Smooth muscle cell of the brain vasculature (primary cell): ENCODE measurements at places on chromosomes 16 and 17.

GRCh38 chr17:77830816-77831473, 127.6 kb upstream of the TNRC6C start:
- no peak for DNase-seq

DNA sequence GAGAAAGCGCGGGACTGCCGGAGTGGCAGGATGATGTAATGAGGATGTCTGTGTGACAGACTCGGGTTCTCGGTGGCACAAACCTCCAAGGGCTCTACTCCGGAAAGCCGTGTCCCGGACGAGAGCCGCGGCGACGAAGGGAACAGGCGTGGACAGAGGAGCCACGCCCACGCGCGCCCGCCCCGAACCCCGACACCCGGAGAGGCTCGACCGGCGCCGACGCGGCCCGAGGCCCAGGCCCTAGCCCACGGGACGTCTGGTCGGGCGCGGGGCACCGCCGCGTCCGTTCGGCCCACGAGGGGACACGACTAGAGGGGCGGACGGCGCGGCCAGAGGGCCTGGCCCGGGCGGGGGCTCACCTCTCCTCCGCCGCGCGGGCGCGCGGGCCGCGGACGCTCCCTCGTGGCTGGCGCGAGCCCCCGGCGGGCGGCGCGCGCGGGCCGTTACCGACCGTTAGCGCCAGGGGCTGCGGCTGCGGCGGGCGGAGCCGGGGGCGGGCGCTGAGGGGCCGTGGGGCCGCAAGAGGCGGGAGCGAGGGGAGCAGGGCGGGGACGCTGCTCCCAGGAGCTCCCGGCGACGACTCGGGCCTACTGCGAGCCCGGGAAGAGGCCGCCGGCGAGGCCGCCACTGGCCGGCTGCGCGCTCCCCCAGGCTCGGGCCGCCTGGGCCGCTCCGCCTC, 2.1 kb upstream of the IRX5 start:
- DNase-seq, result no peak

- DNase-seq, result no peak
Measured at GRCh38 chr17:38357486-38358123, 6.0 kb downstream of the SOCS7 start.

DNA sequence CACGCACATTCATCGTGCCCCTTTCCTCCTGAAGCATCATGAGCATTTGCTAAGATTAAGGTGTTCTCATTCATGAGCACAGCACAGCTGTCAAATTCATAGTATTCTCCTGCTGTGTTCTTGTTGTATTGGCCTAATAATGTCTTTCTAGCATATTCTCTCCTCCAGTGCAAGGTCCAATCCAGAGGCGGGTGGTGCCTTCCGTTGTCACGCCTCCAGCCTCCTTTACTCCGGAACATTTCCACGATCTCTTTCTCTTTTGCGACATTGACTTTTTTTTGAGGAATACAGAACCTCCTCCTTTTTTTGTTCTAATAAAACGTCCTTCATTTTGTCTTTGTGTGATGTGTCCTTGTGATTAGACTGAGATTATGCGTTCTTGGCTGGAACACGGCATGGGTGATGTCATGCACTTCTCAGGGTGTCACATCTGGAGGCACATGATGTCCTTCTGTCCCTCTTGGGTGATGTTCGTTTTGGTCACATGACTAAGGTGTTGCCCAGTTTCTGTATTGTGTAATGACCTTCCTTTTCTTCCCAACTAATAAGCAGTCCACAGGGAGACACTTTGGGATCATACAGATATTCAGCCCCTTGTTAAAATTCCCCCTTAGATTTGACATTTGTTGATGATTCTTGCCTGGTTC, 66.3 kb downstream of the CLEC16A start:
- no peak for DNase-seq

- no peak for DNase-seq
Measured at GRCh38 chr17:39196808-39197291, 619 bp downstream of the CACNB1 start.

GRCh38 chr16:17056666-17057065, 414.1 kb downstream of the XYLT1 start:
- DNase-seq, result no peak

DNA sequence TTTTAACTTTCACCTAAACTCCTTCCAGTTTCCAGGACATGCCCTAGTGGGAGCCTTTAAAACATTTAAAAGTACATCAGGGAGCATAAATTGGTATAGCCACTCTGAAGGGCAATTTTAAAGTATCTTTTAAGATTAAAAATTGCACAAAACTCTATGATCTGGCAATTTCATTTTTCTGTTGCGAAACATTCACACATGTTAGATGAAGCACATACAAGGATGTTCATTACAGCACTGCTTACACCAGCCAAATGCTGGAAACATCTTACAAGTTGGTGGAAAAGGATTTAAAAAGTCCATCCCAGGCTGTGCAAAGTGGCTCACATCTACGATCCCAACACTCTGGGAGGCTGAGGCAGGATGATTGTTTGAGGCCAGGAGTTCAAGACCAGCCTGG, 26.4 kb upstream of the LONP2 start:
- DNase-seq, result no peak

DNA sequence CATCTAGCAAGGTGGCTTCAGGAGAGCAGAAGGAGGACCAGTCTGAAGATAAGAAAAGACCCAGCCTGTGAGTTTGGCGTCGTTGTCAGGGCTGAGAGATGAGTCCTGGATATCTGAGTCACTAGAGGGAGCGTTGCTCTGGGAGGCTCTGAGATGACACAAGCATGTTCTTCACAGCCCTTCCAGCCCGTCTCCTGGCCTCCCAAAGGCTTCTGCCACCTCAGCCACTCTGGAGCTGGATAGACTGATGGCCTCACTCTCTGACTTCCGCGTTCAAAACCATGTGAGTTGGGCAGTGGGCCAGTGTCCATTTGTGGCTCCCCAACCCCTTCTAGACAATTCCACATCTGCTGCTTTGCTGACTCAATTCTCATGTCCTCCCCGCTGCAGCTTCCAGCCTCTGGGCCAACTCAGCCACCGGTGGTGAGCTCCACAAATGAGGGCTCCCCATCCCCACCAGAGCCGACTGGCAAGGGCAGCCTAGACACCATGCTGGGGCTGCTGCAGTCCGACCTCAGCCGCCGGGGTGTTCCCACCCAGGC, 2.3 kb downstream of the TGFB1I1 start:
- no peak for DNase-seq

GRCh38 chr17:14032234-14032633, 37.1 kb upstream of the COX10 start:
- no peak for DNase-seq

DNA sequence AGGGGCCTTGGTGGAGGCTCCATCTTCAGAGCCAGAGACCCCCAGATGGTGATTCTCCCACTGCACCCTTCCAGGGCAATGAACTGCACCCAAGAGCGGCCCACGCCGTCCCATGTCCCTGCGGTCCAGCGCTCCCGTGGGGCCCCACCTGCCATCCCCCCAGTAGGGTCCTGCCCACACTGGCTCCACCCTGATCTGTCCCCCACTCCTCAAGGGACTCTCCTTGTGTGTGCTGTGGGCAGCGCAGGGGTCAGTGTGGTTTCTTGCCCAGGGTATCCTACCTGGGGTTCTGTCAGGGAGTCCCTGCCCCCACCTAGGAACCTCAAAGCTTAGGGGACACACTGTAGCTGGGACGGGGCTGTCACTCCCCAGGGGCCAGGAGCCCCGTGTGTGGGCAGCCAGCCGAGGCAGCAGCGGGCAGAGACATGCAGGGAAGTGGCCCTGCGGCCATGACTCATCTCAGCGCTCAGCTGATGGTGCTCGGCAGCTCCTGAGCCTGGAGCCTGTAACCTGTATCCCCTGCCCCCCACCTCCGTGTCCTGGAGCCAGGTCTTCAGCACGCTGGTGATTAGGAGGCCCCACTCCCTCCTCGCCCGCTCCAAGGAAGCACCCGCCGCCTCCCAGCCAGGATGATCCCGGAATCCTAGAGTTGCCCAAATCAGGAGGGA, 35.7 kb upstream of the SSTR5 start:
- DNase-seq, result no peak

DNA sequence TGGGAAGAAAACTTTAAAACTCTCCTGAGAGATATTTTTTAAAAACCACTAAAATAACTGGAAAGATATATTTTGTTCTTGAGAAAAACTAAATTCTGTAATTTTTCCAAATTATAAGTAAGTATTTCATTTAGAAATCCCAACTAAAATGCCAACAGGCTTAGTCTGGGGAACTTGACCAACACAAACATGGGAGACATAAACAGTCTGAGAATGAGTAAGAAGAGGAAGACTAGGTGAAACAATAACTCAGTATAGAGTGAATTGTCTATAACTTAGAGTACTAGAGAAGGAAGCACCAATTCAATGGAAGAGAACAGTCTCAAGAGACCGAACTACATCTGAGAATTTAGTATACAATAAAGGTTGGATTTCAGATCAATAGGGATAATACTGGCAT, 2.9 kb downstream of the CMTM1 start:
- no peak for DNase-seq

GRCh38 chr17:70603226-70603625, 433.9 kb downstream of the KCNJ2 start:
- DNase-seq, result no peak

DNA sequence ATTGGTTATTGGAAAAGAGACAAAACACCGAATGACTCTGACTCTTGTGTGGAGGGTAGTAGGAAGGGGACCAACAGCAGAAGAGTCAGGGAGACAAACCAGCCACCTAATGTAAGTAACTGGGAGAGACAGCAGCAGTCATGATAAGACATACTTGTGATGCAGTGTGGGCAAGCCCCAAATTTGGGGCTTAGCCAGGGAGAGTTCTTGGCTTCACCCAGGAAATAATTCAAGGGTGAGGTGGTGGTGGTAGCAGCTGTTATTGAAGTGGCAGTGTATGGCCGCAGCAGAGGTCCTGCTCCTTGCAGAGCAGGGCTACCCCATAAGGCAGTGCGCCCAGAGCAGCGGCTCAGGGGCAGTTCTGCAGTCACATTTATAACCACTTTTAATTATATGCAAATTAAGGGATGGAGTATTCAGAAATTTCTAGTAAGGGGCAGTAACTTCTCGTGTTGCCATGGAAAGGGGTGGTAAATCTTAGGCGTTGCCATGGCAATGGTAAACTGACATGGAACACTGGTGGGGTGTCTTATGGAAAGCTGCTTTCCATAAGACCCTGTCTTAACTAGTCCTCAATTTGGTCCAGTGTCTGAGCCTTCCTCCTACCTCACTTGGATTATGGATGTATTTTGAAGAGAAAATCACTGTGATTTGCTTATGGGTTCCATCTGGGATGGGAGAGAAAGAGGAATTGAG, 317.1 kb downstream of the PHKB start:
- no peak for DNase-seq

DNA sequence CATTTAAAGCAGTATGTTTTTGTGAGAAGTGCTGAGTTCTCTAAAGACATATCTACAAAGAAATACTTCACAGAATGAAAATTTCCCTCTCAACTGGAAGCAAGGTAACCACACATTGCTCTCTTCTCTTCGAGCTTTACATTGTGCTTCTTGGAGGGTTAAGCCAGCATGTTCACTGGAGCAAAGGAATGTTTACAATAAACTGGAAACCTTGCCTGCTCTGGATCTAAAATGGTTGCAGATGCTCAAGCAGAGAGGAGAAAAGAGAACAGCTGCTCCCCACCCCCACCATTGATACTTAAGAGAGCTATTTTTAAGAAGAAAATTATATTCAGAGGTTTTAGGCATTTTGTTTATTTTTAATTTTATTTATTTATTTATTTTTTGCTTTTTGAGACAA, 213.1 kb downstream of the CEP112 start:
- DNase-seq, result no peak

- no peak for DNase-seq
Measured at GRCh38 chr17:76048711-76049110, 21.6 kb upstream of the EVPL start.

DNA sequence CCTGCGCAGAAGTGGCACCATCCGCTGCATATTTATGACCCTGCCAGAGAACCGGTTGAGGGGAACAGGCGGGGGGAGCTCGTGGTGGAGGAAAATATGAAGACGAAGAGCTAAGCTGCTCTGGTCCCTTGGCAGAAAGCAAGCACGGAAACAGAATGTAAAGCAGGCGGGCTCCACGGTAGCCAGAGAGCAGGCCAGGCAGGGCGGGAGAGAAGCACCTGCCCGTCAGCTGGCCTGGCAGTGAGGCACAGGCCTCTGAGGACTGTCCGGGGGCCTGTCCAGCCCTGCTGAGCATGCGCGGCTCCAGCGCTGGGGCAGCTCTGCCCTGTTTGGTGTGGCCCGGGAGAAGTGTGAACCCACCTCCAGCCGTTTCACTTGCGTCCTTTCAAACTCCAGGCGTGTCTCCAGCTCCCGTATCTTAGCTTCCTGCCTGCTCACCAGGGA, 46.7 kb downstream of the PIPOX start:
- DNase-seq, result no peak

DNA sequence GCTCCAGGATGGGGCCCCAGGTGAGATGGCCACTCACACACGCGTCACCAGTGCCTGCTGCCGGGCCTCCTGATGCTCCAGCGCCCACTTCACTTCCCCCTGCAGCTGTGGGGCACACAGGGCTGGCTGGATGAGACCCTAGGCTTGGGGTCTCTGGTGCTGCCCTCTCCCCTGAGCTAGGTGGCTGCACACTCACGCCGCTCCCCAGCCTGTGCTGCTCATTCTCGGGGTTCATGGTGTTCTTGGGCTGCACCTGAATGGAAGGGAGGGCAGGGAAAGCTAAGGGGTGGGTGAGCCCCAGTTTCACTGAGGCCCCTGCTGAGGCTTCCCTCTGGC, 1.2 kb downstream of the CCDC78 start:
- no peak for DNase-seq

DNA sequence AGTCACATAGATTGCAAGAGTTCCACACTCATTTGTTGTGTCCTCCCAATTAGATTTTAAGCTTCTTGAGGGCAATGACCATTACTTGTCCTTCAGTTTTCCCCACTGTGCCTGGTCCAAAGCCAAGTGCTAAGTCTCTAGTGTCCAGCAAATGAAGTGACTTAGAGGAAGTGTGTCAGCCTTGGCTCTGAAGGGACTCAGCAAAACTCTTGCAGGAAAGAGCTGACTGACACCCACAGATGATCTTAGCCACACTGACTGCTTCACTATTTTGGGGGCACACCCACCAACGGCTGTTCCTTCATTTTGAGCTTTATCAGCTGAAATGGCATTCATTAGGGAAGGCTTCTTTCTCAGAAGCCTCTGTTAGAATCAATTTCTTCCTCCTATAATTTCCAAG, 358.1 kb downstream of the UTP18 start:
- DNase-seq, result no peak

DNA sequence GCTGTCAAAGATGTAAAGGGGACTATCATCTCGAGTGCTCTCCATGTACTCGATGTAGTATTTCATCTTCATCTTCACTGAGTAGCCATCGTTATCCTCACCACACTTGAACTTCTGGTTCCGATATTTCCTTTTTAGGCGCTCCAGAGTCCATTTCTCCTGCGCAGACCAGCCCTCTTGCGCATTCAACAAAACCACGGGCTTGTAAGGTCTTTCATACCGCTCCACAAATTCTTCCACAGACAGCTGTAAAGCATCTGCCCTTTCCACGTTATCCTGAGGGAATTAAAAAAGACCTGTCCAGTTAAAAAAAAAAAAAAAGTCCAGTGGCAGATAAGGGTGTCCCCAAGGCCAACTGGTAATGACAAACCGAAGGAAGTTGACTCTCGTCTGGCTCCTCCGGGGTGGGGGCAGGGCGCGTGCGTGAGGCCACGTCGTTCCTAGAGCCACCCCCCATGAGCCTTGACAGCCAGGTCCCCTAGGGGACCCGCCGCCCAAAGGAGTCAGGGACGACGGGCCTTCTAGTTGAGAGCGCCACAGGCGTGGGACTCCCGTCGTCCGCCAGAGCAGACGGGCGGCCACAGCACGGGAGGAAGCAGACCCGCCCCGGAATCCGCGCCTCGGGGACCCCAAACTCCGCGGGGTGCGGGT, 701 bp downstream of the JMJD6 start:
- DNase-seq, result no peak
